CD4-positive, alpha-beta T cell (primary cell): ENCODE measurements at places on chromosomes 2 and 18.

GRCh38 chr2:30752811-30753210 lies 54.4 kb downstream of the CAPN13 start:
- no peak for DNase-seq

GRCh38 chr2:109260116-109260855 lies 131.3 kb downstream of the SH3RF3 start:
- DNase-seq: no peak

GRCh38 chr2:74658516-74658915 lies 4.5 kb downstream of the SEMA4F start:
- DNase-seq: no peak

DNA sequence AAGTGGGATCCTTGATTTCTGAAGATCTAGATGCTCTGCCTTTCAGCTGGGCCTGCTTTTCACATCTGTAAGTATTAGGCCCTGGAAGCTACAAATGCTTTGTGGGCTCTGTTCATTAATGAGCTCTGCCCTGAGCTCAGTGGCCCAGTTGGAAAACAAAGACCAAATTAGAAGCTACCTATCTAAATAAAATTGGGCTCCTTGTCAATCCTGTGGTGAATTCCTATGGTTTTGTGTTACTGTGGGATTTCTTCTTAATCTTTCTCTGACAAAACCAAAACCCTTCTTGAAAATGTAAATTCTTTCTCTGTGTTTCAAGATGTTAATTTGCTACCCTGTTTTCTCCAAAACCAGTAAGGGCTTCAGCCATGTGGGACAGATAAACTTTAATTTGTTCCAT lies 219.0 kb upstream of the HS6ST1 start:
- no peak for DNase-seq

DNA sequence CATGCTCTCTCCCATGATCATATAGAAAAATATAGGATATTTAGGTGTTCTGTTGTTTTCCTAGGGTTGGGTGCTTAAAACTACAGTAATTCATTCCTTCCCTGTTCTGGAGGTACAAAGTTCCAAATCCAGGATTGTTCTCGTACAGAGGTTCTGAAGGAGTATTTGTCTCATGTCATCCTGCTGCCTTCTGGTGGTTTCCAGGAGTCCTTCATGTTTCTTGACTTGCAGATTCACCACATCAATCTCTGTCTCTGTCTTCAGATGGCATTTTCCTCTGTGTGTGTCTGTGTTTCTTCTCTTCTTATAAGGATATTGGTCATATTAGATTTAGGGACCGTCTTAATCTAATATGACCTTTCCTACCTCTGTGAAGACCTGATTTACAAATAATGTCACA lies 397.9 kb downstream of the NYAP2 start:
- DNase-seq: no peak

GRCh38 chr2:6667326-6667725 lies 198.4 kb downstream of the CMPK2 start:
- DNase-seq: no peak

DNA sequence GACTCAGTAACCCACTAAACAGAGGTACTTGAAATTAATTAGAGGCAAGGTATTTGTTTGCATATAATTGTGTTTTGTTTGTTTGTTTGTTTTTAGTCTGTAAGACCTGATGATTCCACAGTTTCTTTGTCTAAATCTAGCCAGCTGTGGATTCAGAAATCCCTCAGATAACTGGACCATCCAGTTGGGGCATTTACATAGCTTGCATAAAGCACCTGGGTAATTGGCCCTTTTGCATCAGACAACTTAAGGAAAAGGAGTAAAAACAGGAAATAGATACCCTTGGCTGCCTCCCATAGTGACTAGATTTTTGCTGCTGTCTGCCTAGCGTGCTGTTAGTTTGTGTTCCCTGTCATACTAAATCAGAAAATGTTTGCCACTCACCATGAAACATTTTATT lies 46.6 kb upstream of the XIRP2 start:
- DNase-seq: no peak

DNA sequence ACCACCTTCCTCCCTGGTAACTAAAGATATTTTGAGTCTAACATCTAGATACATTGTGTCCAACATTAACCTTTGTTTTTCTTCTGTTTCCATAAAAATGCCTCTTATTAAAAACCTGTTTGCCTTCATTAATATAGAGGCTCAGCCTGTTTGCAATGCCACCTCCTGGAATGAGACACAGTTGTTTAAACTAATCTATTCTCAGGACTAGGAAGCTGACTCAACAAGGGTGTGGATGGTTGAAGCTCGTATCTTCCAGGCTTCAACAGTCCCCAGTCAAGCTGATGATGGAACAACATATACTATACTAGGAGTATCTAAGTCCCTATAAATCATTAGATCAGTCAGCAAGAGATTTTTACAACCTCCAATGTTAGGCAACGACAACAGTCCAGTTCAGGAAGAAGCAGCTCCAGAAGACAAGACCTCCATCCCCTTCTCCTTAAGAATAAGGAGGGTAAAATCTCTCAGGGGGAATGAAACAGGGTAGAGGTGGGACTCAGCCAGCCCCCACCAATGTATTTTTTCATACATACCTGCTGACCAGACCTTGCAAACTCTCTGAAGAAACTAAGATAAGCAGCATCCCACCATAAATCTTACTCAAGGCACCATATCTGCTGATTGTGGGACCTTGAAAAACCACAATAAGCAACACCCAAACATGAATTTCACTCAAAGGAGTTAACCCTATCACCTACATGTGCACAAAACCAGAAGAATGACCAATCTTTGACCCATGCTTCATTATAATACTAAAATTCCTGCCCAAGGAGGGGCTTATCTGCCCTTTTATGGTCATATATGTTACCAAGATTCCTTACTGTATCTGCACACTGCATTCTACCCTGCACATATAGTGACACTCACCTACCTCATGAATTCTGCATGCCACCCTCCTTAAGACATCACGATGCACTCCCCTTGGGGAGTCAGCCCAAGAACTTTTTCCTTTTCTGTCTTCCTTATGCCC lies 21.4 kb downstream of the ZNF24 start:
- no peak for DNase-seq

DNA sequence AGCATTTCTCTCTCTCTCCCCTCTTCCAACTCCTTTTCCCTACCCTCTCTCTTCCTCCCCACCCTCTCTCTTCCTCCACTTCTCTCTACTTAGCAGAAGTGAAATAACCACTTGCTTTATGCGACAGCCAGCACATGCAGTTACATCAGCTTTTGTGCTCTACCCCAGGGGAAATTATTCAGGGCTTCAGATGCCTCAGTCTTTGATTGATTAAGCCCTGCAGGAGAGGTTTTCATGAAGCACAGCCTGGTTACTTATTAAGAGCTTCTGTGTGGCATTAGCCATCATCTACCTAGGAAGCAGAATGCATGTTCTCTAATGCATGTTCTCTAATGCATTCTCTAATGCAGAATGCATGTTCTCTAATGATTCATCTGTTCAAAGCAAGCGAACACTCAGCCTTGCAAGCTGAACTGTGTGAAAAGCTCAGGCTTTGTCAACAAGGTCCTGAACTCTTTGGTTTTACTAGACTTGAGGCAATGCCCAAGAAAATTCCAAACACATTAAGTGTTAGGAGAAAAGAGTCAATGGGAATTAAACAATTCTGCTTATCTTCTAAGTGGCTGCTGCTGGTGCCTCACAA lies 56.1 kb downstream of the LHCGR start:
- DNase-seq: no peak

- DNase-seq: no peak
Measured at GRCh38 chr2:217108575-217109027, 248.7 kb upstream of the TNP1 start.

- DNase-seq: no peak
Measured at GRCh38 chr2:169285531-169286235, 76.7 kb downstream of the LRP2 start.
